Stimulated activated CD8-positive, alpha-beta memory T cell treated with anti-CD3 and anti-CD28 coated beads, Interleukin-15, amount 100 ng/mL, for 48 hours (primary cell): ENCODE measurements at places on chromosomes 7 and 10.

- DNase-seq, result no peak
These were observed 63.7 kb upstream of the IL6 start for GRCh38 chr7:22663357-22663718.

- no peak for DNase-seq
These were observed 21.3 kb downstream of the TSPAN15 start for GRCh38 chr10:69472544-69472943.

DNA sequence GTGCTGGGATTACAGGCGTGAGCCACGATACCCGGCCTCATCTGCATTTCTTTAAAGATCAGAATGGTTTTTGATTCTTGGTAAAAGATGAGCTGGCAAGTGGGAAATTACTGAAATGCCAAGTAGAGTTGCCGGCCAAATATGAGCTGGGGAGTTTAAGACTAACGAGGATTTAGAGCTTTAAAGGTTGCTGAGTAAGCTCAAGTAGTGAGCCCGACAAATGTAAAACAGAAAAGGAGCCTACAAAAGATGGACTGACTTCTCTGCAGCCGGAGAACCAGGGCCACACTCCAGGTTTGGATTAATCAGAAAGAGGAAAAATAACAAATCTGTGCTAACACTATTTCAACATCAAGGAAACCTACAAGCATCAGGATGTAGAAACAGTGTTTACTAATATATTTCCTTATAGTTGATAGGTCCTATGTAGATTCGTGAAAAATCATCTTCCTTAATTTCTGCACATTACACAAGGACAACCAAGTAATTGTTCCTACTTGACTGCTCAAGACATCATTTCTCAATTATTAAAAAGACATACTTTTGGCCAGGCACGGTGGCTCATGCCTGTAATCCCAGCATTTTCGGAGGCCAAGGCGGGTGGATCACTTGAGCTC, 49.6 kb downstream of the MPP7 start:
- DNase-seq, result no peak

GRCh38 chr7:87111877-87112276, 40.4 kb upstream of the DMTF1 start:
- no peak for DNase-seq

GRCh38 chr10:30662814-30663213, 33.3 kb upstream of the LYZL2 start:
- DNase-seq, result no peak
